T47D (cell line): ENCODE measurements at places on chromosomes 7 and 10.

DNA sequence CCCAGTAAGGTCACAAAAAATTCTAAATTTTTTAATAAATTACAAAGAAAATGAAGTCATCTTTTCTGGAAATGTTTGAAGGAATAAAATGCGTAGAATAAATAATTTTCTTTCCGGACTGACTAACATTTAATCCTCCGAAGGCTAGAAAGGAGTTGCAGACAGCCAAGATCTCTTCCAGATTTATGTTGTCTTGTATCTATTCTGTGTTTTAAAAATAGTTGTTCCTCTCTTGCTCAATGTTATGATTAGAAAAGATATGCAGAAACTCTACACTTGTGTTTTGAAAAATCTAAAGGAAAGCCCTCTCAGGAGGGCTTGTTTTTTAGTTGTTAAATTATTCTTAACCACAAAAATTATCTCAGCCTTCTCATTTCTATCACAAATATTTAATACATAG, 70.7 kb downstream of the MACC1 start:
- DNase-seq = no peak

DNA sequence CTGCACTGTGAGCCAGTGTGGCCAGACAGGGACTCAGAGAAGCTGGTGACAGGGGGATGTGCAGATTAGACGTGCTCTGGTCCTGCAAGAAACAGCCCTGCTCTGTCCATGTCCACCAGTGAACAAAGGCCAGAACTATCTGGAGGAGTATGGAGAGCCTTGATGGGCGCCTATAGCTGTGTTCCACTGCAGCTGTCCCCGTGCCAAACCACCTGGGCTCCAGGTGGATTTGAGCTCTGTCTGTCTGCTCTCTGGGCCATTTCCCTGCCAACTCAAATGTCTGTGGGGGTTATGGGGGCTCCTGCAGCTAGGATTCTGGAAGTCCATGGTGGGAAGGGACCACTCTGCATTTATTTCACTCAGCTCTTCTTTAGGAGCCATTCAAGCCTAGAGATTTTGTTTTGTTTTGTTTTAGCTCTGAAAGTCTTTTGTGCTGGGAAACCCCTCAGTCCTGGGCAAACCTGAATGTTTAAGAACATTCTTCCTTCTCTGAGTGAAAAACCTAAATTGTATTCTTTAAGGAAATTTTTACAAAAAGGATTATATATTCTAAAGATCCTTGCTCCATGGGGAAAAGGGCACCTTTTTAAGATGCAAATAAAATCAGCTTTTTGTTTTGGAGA, 1039.5 kb upstream of the SORCS1 start:
- no peak for DNase-seq

DNA sequence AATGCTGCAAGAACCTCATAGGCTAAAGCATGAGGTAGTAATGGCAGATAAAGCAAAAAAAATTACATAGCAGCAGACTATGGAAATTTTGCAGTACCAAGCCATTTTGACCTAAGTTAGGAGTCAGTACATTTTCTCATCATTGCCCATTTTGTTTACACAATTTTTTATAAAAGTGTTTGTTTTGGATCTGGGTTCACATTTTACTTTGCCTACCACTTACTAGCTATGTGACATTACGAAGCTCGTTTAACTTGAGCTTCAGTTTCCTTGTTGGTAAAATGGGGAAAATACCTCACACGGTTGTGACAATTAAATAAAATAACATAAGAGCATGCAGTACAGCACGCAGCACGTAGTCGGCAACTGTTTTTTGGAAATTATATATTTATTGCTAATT, 99.6 kb downstream of the ADD3 start:
- no peak for DNase-seq

GRCh38 chr10:103724771-103725170, 130.6 kb downstream of the SH3PXD2A start:
- no peak for DNase-seq

DNA sequence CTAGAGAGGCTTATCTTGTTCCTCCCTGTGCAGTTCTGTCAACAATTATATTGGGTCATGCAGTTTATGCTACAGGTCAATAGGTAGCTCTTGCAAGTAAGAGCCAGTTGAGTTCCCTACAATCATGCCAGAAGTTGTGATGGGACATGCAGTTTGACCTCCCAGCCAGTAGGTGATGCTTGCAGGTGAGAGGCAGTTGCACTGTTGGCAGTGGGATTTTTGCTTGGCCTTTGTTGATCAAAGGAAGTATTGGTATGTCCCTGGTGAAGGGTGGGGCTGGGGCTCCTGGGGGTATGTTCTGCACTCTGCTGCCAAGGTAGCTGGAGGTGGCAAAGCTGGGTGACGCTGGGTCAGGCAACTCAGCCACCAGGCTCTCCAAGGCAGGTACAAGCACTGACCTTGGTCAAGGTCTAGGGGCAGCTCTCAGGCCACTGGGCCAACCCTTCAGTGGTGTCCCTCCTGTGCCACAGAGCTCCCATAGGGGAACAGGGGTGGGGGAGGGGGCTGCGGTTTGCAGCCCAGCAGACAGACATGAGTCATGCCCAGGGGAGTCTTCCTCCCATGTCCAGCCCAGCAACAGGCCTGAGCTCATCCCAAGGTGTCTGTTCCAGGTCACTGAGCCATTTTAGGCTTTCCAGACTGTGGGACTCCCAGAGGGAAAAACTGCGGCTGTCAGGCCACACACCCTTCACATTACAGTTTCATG, 43.3 kb downstream of the MEOX2 start:
- DNase-seq = no peak

DNA sequence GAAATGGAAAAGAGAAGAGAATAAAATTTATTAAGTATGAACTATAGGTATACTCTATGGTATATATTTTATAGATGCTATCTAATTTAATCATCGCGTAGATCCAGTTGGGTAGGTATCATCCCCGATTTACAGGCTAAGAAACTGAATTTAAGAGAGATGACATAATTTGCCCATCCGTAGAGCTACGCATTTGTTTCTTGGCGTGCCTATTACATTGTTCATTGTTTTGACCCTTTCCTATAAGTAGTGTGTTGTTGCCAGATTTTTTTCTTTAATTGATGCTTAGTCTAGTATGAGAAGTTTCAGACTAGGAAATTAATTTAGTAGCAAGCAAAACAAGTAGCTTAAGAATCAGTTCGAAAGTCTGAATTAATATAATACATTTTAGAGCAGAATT, 205.7 kb upstream of the NPSR1 start:
- no peak for DNase-seq

DNA sequence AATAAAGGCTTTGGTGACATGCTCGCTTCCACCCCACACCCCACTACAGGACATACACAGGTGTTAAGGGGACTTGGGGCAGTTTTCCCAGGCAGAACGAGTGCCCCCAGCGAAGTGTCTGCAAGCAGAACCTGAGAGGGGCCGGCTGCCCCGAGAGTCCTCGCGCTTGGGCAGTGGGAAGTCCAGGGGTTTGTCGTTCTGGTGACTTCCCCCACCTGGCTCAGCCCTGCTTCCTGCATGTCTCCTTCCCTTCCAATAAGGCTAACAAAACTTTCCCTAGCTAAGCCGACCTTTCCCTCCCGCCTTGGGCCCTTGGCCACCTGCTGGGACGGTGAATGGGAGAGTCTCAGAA, 916 bp downstream of the VWA2 start:
- DNase-seq = no peak

DNA sequence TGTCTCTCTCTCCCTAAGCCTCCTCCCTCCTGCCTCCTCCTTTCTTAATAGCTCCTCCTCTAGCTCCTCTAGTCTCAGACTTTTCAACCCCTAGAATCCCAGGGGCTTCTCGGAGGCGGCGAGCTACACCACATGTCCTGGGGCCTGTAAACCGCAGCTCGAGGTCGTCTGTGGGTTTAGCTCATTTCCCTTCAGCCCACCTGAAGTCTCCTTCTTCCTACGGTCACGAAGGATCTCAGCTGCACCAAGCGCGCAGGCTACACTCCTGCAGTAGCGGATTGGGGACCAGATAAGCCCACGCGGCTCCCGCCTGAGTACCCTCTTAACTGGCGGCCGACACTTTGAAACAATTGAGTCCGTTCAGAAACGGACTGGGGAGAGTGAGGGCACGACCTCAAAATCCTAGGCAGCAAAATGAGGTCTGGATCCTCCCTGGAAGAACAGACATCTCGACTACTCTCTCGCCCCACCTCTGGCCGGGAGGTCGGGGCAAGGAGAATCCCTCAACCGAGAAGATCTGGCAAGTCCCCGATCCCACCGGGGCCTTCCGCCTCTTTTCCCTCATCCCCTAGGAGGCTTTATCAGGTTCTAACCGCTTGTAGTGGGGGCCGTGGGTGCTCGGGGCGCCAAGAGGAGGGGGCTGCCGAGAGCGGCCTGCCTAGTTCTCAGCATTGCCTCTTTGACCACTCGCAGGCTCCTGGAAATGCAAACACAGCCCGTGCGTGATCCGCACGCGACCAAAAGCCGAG, 1.3 kb upstream of the SORCS3 start:
- DNase-seq = no peak

DNA sequence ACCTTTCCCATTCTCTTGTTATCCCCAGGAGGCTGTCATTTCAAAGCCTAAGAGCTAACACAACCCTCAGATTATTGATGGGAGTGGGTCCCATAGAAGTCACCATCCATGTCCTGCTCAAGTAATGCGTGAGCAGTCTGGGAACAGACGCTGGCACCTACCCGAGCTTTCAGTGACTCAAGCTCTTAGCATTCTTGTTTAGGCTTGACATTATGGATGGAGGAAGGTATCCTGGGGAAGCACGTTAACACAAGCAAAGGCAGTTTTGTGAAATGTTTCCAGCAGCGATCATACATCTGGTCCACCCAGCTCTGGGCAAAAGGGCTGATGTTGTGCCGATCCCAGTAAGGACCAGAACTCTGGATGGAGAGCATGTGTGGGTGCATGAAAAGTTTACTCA, 30.0 kb upstream of the AUTS2 start:
- no peak for DNase-seq

DNA sequence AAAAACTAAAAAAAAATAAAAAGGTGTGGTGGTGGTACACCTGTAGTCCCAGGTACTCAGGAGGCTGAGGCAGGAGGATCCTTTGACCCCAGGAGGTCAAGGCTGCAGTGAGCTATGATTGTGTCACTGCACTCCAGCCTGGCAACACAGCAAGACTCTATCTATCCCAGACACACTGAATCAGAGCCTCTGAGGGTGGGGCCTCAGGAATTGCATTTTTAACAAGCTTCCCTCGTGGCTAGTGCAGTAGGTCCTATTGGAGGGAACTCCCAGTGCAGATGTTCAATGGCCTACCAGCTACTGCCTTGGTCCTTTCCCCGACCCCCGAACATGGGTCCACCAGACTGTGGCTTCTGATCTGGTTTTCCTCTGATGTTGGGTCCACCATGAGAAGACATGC, 14.9 kb downstream of the STRA8 start:
- no peak for DNase-seq

DNA sequence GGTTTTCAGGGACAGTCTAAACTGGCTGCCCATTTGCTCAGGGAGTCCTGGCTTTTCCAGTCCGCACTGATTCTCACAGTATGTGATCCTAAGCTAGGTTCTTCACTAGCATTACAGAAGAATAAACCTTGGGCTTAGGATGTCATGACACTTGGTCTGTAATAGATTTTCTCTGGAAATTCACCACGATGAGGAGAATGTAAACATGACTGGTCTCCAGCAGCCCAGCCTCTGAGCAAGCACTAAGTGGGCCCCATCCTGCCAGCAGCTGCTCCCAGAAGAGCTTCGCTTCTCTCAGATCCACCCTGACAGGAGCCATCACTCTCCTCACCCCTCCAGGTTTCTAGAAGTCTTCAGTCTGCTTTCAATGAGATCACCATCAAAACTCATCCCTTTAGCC, 103.7 kb upstream of the ZPBP start:
- DNase-seq = no peak

GRCh38 chr10:119896937-119897770, 4.6 kb downstream of the SEC23IP start:
- DNase-seq = no peak

- DNase-seq = no peak
Measured at GRCh38 chr10:72242675-72243074, 26.6 kb upstream of the ASCC1 start.
